ENCODE measurements at places on chromosomes 12 and 14.

GRCh38 chr12:52440821-52441319 lies 6.7 kb upstream of the KRT75 start:
- DNase-seq, result no peak

- no peak for DNase-seq
Measured at GRCh38 chr12:102061096-102061559, 663 bp downstream of the WASHC3 start.

- DNase-seq, result peak; percentile 62
Measured at GRCh38 chr12:124548854-124549378, 18.5 kb downstream of the NCOR2 start.

- DNase-seq, result no peak
Measured at GRCh38 chr12:95788637-95789036, 1.9 kb downstream of the NTN4 start.

GRCh38 chr14:34081576-34082136 lies 130.8 kb upstream of the EGLN3 start:
- no peak for DNase-seq

- no peak for DNase-seq
Measured at GRCh38 chr14:56491299-56492285, 88.0 kb upstream of the TMEM260 start.

GRCh38 chr14:74080820-74081460 lies 3.3 kb downstream of the ALDH6A1 start:
- DNase-seq, result no peak

GRCh38 chr14:68544081-68544892 lies 248.6 kb downstream of the ZFP36L1 start:
- DNase-seq, result no peak

- DNase-seq, result no peak
Measured at GRCh38 chr12:10031321-10031720, 839 bp downstream of the CLEC9A start.

DNA sequence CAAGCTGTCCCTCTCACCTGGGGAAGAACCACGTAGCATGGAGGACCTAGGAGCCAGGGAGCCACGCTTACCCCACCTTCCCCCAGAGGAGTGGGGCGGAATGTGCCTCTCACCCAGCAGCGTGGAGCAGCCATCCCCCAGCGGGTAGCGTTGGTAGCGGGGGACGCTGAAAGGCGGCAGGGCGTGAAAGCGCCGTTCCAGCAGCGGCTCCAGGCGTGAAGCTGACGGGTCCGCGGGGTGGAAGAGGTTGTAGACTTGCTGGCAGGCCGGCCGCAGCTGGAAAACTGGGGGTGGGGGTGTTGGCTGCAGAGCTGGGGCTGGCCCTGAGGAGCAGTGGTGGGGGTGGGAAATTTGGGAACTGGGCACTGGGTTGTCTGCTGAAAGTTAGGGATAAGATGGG lies 11.9 kb downstream of the ARL6IP4 start:
- no peak for DNase-seq

DNA sequence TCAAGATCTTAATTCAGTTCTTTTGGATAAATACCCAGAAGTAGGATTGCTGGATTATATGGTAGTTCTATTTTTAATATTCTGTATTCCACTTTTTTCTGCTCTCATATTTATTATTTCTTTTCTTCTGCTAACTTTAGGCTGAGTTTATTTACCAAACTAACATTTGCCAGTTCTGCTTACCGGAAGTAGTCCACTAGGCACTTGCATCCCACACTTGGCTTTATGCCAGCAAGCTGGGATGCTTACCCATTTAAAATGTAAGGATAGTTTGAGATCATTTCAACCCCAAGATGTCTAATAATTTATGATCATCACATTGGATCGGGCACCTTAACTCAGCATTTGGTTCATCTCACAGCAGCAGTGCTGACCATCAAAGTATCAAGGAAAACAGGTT lies 96.8 kb downstream of the PIK3C2G start:
- no peak for DNase-seq

DNA sequence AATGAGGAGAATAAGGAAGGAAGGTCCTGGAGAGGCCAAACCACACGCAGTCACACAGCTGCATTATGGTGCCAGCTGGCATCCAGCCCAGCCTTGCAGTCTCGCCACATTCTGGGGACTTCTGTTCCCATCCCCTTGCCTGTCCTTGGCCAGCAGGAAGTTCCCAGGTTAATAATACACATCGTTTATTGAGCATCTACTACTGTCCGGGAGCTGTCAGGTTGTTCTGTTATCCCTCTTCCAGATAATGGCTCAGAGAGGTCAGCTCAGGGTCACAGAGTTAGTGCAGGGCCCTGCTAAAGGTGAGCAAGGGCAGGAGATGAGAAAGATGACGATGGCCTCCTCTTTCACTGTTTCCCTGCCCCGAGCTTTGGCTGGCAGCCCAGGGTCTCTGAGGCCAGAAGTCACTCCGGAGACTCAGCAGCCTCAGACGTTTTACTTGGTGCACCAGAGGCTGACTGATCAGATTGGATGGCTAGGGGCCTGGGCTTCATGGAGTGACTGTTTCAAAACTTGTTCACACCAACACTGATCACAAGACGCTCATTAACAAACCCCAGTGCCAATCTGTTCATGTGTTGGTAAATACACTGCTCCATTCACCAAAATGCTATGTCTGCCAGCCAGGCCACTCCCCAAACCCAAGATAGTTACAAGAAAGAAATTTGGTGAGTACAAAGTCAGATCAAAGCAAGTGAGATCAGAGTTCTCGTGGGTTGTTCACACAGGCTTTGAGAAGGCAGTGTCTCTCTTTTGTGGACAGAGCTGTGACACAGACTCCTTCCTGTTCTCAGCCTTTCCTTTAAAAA lies 79.2 kb downstream of the B4GALNT3 start:
- DNase-seq, result peak; percentile 78

- DNase-seq, result no peak
Measured at GRCh38 chr12:24759155-24759554, 189.7 kb downstream of the BCAT1 start.

DNA sequence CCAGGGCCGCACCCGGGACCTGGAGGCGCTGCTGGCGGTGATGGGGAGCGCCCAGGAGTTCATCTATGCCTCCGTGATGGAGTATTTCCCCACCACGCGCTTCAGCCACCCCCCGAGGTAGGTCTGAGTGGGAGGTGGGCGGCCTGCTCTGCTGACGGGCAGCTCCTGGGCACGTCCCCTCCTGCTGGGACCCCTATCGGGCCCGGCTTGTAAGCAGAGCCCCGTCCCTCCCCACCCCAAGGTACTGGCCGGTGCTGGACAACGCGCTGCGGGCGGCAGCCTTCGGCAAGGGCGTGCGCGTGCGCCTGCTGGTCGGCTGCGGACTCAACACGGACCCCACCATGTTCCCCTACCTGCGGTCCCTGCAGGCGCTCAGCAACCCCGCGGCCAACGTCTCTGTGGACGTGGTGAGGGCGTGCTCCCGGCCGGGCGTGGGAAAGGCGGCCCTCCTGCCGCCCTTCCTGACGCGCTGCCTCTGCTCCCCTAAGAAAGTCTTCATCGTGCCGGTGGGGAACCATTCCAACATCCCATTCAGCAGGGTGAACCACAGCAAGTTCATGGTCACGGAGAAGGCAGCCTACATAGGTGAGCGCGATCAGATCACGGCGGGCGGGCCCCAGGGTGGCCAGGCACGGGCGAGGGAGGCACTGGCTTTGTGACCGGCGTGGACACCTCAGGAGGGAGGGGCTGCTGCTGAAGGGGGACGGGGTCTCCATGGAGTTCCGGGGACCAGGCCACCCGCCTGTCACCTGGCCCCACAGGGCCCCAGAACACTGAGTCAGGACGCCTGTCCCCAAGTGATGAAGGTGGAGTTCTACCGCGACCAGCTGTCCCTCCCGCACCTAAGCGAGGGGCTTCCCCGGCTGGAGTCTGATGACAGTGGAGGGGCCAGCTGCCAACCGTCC lies 7.3 kb downstream of the PLD4 start:
- peak; percentile 46 for DNase-seq

DNA sequence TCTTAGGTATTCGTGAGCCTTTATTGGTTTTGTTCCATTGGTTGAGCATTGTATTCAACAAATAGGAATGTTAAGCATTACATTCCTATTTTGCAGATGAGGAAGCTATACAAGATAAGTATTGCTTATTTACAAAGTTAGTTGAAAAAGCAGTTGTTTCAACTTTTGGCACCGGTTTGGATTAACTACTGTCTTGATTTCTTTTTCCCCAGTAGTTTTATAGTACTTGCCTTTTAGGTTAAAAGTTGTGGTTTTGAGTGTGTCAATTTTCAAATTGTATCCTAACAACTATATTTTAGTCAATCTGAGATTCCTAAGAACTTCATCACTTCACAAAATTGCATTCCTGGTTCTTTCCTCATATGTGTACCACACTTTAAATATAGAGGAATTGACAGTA lies 23.8 kb upstream of the MBIP start:
- DNase-seq, result no peak

DNA sequence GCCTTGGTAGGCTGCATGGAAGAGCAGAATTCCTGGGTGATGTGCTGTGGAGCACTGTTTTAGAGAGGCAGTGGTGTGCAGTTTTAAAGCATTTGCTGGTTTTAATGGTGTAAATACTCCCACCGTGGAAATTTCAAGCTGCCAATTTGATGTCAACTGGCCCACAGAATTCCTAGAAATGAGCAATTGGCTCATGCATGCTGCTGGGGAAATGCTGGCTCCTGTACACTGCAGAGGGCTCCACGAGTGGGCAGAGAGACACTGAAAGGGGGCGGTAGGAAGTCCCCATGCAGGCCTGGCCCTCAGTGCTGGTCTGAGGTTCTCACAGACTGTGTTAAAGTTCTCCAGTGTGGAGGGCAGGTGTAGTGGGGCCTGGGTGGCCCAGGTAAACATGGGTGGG lies 99.4 kb upstream of the NTF3 start:
- DNase-seq, result no peak

DNA sequence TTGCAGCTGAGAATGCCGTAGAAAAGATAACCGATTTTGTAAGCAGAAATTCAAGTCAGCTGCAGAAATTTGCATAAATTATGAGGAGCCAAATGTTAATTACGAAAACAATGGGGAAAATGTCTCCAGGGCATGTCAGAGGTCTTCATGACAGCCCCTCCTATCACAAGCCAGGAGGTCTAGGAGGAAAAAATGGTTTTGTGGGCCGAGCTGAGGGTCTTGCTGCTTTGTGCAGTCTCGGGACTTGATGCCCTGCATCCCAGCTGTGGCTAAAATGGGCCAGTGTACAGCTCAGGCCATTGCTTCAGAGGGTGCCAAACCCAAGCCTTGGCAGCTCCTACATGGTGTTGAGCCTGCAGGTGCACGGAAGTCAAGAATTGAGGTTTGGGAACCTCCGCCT lies 131.2 kb upstream of the PDE3A start:
- DNase-seq, result no peak

DNA sequence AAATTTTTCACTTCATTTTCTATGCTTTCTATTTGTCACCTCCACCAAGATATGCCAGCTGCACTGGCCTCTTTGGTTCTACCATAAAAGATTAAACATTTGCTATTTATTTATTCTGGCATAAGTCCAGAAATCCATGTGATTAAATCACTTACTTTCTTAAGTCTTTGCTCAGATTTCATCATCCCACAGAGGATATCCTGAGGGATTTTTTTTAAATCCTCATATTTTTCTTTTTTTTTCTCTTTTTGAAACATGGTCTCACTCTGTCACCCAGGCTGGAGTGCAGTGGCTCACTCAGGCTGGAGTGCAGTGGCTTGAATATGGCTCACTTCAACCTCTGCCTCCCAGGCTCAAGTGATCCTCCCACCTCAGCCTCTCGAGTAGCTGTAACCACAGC lies 645.4 kb upstream of the ATXN7L3B start:
- no peak for DNase-seq

DNA sequence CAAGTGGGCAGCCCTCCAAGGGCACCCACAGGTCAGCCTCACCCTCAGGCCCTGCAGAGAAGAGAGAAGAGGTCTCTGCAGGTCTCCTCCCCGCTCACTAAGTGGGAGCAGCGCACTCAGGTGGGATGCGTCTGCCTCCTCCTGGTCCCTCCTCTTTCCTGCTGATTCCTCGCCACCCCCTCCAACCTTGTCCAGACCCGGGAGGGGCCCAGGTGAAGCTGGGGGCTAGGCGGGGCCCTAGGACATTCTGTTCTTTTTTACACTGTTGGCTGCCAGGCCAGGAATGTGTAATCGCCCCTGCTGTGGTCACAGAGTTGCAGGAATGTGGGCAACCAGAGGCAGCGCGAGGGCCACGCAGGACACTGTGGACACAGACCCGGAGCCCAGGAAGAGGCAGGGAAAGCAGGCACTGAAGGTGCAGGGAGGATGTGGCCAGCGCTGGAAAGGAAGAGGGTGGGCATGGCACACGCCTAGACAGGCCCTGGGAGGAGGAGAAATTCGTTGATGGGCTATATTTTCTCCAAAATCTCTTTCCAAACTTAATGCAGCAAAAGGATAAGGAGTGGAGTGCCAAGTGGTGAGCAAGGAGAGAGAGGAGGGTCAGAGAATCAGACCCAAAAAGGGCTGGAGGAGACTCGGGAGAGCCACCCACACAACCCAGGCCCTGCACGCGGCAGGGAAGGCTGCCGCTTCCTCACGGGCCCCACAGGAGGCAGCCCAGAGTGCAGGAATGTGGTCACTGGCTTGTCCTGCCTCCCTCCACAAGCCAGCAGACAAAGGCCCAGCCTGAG lies 911 bp upstream of the SCNN1A start:
- peak; percentile 90 for DNase-seq

- no peak for DNase-seq
Measured at GRCh38 chr12:12946686-12947355, 5.1 kb downstream of the GPRC5D start.

- no peak for DNase-seq
Measured at GRCh38 chr14:85947461-85948139, 417.7 kb downstream of the FLRT2 start.

GRCh38 chr12:76234741-76235140 lies 113.5 kb downstream of the BBS10 start:
- DNase-seq, result no peak

GRCh38 chr12:111316671-111317070 lies 52.2 kb downstream of the PHETA1 start:
- no peak for DNase-seq

GRCh38 chr14:75542588-75543091 lies 20.4 kb downstream of the BATF start:
- peak; percentile 87 for DNase-seq

GRCh38 chr12:111664499-111664898 lies 21.3 kb downstream of the BRAP start:
- no peak for DNase-seq

DNA sequence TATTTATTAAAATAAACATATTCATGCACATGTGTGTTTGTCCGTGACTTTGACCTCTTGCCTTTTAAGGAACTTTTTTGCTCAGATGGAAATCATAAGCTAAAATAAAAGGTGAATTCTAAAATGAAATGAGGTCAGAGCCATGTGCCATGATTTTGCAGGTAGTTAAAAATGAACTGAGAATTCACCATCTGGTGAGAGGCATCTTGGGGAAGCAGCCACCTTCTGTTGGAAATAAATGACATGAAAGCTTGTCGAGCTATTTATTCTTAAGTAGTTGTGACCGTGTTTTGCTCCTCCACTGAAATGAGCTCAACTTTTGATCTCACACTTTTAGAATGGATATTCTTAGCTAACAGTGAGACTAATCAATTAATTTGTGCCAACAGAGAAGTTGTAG lies 56.8 kb upstream of the CNOT2 start:
- DNase-seq, result no peak

GRCh38 chr14:51498411-51499227 lies 153.1 kb upstream of the FRMD6 start:
- DNase-seq, result no peak

- peak; percentile 41 for DNase-seq
Measured at GRCh38 chr14:63045612-63046320, 508 bp upstream of the KCNH5 start.

GRCh38 chr12:99053616-99054362 lies 408.7 kb downstream of the APAF1 start:
- DNase-seq, result no peak

Measured in lower lobe of right lung (tissue), 2 donors.